ENCODE measurements at places on chromosomes 16 and 17. TPM values are rescaled to one million over a fixed set of nuclear protein-coding genes. Genes with fewer than 3 reads are reported as not detected.

FLYWCH1 gene
- 74.8 TPM for total RNA-seq

TELO2 gene
- total RNA-seq: 27.4 TPM

SPNS3 gene
- 2.5 TPM for total RNA-seq

TOX3 gene
- total RNA-seq: not detected

RAB37 gene
- 85.5 TPM for total RNA-seq

HS3ST3B1 gene
- total RNA-seq: 47.8 TPM

SNTB2 gene
- total RNA-seq: 25.9 TPM

UBE2Z gene
- 98.3 TPM for total RNA-seq

FAM171A2 gene
- 0.25 TPM for total RNA-seq

STX1B gene
- 0.74 TPM for total RNA-seq

GNG13 gene
- total RNA-seq: not detected

MT4 gene
- total RNA-seq: not detected

PRR15L gene
- not detected for total RNA-seq

CLEC10A gene
- total RNA-seq: not detected
